H9 (cell line): ENCODE measurements at places on chromosomes 2 and 18. TPM values are rescaled to one million over a fixed set of nuclear protein-coding genes. Genes with fewer than 3 reads are reported as not detected.

- no peaks in the 10 kb centered on the region for H3K36me3 ChIP-seq
- peak within 1 kb of the TSS; percentile 84 for H3K4me3 ChIP-seq
- no peak for DNase-seq
- peaks cover 2% of the 10 kb centered on the region; the same call in 1 of the 2 replicates for H3K4me1 ChIP-seq
- H3K27me3 ChIP-seq, result peaks cover 20% of the 10 kb centered on the region
- H3K27ac ChIP-seq, result no peak within 1 kb of the TSS
Measured at GRCh38 chr2:240567872-240568677, at the start of gene RNPEPL1. Gene RNPEPL1 (plus strand): TSS chr2:240568484. CDS start chr2:240568587, 103 bp downstream.

DNA sequence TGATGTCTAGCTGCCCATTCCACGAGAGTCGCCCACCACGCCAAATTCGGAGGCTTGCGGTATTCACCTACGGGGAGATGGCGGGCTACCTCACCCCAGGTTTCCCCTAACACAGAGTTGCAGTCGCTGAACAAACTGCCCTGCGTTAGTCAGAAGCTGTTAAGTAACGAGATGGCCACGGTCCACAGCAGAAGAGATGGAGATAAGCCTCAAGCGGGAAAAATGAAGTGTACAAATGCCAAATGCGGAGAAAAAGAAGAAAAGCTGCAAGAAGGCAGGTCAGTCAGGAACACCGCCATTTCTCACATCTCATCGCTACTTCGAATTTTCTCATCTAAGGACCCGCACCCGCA lies 425 bp downstream of the ASB3 start:
- H3K4me1 ChIP-seq, result no peaks in the 10 kb centered on the region
- H3K4me3 ChIP-seq, result peak overlapping the region; percentile 97
- peaks cover 11% of the 10 kb centered on the region for H3K36me3 ChIP-seq
- DNase-seq, result peak; percentile 34
- no peaks in the 10 kb centered on the region for H3K27me3 ChIP-seq

DNA sequence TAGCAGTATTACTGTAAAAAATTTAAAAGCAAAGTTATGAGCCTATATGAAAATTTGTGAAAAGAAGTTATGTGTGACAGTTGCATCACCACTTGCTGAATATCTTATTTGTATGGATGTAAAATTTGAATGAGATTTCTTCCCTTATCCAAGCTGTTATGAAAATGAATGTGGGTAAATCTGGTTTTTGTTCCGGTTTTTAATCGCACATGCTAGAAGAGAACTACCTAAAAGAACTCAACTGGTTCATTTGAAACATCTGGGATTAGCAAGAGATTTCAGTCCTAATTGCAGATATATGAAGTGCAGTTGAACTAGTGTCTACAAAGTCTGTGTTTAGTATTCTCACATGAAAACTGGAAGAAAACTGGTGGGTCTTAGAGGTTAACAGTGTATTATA lies 467.1 kb upstream of the SPHKAP start:
- DNase-seq, result no peak
- H3K4me3 ChIP-seq, result no peak overlapping the region

- H3K27ac ChIP-seq, result no peak overlapping the region
- no peaks in the 10 kb centered on the region for H3K27me3 ChIP-seq
- H3K4me1 ChIP-seq, result no peaks in the 10 kb centered on the region
- H3K36me3 ChIP-seq, result no peaks in the 10 kb centered on the region
- no peak for DNase-seq
- H3K4me3 ChIP-seq, result no peak overlapping the region
Measured at GRCh38 chr2:40127890-40128557, 323.9 kb downstream of the SLC8A1 start.

- no peaks in the 10 kb centered on the region for H3K27me3 ChIP-seq
- DNase-seq, result no peak
- no peak overlapping the region for H3K27ac ChIP-seq
- peaks cover 31% of the 10 kb centered on the region for H3K36me3 ChIP-seq
- peak overlapping the region; percentile 84 for H3K4me3 ChIP-seq
- H3K4me1 ChIP-seq, result no peaks in the 10 kb centered on the region; the same call in 1 of the 2 replicates
Measured at GRCh38 chr2:240818293-240819125, 1.5 kb downstream of the KIF1A start.

DNA sequence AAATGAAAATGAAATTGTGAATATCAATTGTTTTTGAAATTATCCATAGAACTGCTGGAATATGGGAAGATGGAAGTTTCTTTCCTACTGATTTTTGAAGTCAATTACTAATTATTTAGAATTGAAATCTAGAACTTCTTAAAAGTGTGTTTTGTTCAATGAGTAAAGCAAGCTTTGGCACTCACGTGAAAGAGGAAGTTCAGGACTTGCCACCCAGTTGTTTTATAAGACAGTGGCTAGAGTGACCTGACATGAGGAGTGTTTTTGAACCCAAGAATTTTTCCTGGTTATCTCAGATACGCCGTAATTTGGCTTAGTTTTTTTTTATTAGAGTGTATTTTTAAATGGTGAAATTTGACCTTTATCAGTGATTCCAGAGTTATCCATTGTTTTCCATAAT lies 3.5 kb downstream of the MXD1 start:
- no peak overlapping the region for H3K4me3 ChIP-seq
- H3K4me1 ChIP-seq, result no peaks in the 10 kb centered on the region
- no peaks in the 10 kb centered on the region for H3K27me3 ChIP-seq
- peaks cover 3% of the 10 kb centered on the region; the same call in 1 of the 2 replicates for H3K36me3 ChIP-seq
- H3K27ac ChIP-seq, result no peak overlapping the region

IL1F10 gene
- not detected in 2 replicates for total RNA-seq

ATP6V1C2 gene
- total RNA-seq, result 0.72 and 1.2 TPM in 2 replicates

RGPD4 gene
- total RNA-seq, result 0.07 TPM in 2 replicates

VAPA gene
- total RNA-seq, result 126 and 141 TPM in 2 replicates

ZNF236 gene
- total RNA-seq, result 16.0 and 17.7 TPM in 2 replicates
